Progenitor cell of endocrine pancreas (in vitro differentiated cells): ENCODE measurements at places on chromosomes 6 and 20. TPM values are rescaled to one million over a fixed set of nuclear protein-coding genes. Genes with fewer than 3 reads are reported as not detected.

TUBB2B gene
- 268 and 276 TPM in 2 replicates for total RNA-seq

LY6G5B gene
- 24.8 and 30.6 TPM in 2 replicates for total RNA-seq

KHDRBS2 gene
- total RNA-seq = 9.7 and 11.3 TPM in 2 replicates

- DNase-seq = no peak
Measured at GRCh38 chr6:125859727-125860126, 69.0 kb downstream of the NCOA7 start.

DNA sequence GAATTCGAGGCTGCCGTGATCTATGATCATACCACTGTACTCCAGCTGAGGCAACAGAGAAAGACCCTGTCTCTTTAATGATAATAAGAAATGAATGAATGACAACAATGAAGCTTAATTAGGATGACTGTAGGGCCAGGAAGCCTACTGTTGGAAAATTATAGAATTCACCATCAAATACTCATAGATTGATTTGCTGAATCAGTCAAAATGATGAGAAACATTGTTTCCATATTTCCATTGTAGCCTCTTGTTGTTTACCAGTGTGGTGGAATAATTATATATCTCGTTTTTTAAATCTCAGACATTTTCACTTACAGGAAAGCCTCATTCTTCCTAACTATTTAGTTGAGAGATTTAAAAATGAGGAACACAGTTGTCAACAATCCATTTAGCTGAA is 96.2 kb downstream of the JAG1 start:
- DNase-seq = no peak

- no peak for DNase-seq
Measured at GRCh38 chr6:106026748-106027715, 59.1 kb upstream of the PRDM1 start.

SYCP2L gene
- 11.8 and 16.8 TPM in 2 replicates for total RNA-seq

OPRM1 gene
- total RNA-seq = not detected in 2 replicates

AVP gene
- total RNA-seq = not detected in 2 replicates

- DNase-seq = no peak
Measured at GRCh38 chr6:169084067-169084466, 169.6 kb downstream of the THBS2 start.

VWA7 gene
- total RNA-seq = 9.5 and 11.6 TPM in 2 replicates

RIPOR2 gene
- total RNA-seq = 2.2 and 4.0 TPM in 2 replicates

PRICKLE4 gene
- total RNA-seq = 4.3 and 4.9 TPM in 2 replicates

GRCh38 chr6:21824431-21825177 is 231.1 kb downstream of the SOX4 start:
- no peak for DNase-seq

DNA sequence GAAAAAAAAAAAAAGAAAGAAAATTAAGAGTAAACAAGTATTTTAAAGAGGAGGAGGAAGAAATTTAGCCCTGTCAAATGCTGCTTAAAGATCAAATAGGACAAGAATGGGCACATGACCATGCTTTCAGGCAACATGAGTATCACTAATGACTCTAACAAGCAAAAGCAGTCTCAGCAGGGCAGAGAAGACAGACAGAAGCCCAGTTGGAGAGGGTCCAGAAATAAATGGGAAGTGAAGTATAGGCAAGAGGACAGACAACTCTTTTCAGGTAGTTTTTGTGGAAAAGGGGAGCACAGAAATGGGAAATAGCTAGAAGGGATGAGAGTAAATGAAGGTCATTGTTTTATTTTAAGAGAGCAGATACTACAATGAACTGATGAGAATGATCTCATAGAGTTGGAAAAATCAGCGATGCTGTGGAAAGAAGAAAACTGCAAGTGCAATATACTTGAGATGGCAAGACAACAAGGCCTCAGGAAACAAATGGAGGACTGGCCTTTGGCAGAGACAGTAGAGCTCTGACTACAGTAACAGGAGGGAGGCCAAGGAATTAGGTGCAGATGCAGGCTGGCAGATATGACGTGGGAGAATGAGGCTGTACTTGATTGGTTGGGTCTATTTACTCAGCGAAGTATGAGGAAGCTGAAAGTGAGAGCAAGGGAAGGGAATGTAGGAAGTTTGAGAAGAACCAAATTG is 40.3 kb downstream of the KIF6 start:
- DNase-seq = no peak

ACTR5 gene
- 9.8 and 10.3 TPM in 2 replicates for total RNA-seq

GRCh38 chr6:71033890-71034289 is 77.0 kb upstream of the B3GAT2 start:
- no peak for DNase-seq

HLA-DMA gene
- total RNA-seq = 3.3 and 3.4 TPM in 2 replicates

GRCh38 chr6:138956244-138956924 is 31.7 kb downstream of the REPS1 start:
- no peak for DNase-seq

LAMP5 gene
- not detected in 2 replicates for total RNA-seq

- no peak for DNase-seq
Measured at GRCh38 chr6:79574630-79575225, 37.5 kb upstream of the LCA5 start.

CAGE1 gene
- not detected in 2 replicates for total RNA-seq

GRCh38 chr20:59411170-59411569 is 110.8 kb downstream of the EDN3 start:
- DNase-seq = no peak

GGTLC1 gene
- total RNA-seq = not detected in 2 replicates
